Stimulated activated CD8-positive, alpha-beta memory T cell treated with anti-CD3 and anti-CD28 coated beads, Interleukin-7, amount 100 ng/mL, for 1 hour (primary cell): ENCODE measurements at places on chromosomes 16 and 17.

- DNase-seq, result no peak
Measured at GRCh38 chr16:57991551-57992059, 8.9 kb downstream of the ZNF319 start.

DNA sequence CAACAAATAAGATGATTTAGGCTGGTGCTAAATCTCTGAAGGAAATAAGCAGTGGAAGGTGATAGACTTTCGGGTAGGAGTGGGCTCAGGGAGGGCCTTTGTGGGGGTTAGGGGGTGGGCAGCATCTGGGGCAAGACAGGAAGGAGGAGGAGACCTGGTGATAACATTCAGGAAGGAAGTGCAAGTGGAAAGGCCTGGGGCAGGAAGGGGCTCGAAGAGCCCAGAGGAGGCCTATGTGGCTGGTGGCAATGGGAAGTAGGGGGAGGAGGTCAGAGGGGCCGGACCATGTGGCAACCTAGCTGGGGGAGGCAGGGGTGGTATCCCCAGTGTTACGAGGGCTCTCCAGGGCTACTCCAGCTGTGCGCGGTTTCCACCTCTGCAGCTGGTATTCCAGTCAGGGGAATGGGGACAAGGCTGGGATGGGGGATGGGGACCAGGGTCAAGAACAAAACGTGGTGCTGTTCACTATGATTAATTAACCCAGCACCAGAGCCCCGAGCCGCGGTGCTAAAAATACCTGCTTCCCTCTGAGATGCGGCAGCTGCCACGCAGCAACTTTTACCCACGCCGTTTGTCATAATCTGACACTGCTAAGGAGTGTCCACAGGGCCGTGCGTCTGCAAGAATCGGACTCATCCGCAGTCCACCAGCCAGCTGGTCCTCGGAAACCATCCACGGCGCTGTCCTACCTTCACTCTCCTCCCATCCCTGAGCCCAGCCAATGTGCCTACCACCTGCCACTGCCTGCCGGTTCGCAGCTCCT is 5.2 kb upstream of the CCDC182 start:
- DNase-seq, result no peak

DNA sequence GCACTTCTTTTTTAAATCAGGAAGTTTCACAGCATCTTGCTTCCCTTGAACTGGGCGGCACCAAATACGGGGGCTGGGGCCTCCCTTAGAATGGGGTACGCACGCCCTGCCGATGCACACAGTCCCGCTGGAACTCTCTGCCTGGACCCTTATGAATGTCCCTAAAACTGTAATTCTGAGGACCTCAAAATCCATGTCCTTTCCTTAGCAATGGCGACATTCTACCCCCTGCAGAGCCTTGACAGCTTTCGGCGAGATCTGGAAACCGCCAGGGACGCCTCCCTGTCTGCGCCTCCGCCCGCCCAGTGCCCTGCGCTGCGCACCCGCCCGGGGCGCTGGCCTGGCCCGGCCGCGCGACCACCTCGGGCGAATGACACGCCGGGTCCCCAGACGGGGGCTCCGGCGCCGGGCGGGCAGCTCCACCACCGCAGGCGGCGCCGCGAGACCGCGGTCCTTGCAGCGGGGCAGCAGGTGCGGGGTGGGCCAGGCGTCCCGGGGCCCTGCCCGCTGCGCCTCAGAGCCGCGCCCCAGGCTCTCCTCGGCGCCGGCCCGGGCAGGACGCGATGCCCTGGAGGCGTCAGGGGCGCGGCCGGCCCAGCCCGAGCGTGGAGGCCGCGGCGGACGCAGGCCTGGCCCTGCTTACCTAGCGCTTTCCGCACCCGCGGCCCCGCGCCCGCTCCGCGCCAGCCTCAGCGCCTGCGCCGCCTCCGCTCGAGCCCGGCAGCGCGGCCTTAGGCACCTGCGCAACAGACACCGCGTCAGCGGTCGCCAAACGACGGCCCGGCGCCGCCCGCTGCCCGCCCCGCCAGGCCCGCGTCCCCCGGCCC is 548 bp downstream of the HAGH start:
- DNase-seq, result peak; percentile 34

GRCh38 chr16:16865374-16865773 is 486.4 kb downstream of the NPIPA7 start:
- DNase-seq, result no peak

- no peak for DNase-seq
Measured at GRCh38 chr16:30381291-30382041, 895 bp downstream of the SEPTIN1 start.

- DNase-seq, result no peak
Measured at GRCh38 chr17:50129728-50130558, at the start of gene SAMD14. SAMD14 (minus strand) TSS chr17:50130160; CDS start chr17:50124959, 5,201 bp downstream.

GRCh38 chr16:66574531-66574930 is 4.7 kb upstream of the CMTM2 start:
- DNase-seq, result no peak

GRCh38 chr16:1221628-1222552 is 3.2 kb downstream of the TPSG1 start:
- DNase-seq, result no peak

DNA sequence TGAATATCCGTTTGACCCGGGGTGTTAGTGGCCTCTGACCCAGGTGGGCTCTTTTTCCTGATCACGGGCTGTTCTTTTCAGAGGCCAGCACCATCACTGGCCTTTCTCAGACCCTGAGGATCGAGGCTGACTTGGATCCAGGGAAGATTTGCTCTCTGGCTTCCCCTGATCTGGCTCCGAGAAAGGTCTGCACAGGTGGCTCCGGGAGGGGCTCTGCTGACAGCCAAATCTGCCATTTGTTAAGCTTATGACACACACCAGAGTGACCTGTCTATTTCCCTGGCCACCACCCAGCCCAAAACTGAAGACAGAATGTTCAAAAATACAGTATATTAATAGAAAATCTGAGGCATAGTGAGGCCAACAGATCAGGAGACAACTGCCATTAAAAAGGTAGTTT is 221.8 kb upstream of the TNRC6C start:
- no peak for DNase-seq

GRCh38 chr17:57905875-57906455 is 49.2 kb downstream of the CUEDC1 start:
- DNase-seq, result no peak

DNA sequence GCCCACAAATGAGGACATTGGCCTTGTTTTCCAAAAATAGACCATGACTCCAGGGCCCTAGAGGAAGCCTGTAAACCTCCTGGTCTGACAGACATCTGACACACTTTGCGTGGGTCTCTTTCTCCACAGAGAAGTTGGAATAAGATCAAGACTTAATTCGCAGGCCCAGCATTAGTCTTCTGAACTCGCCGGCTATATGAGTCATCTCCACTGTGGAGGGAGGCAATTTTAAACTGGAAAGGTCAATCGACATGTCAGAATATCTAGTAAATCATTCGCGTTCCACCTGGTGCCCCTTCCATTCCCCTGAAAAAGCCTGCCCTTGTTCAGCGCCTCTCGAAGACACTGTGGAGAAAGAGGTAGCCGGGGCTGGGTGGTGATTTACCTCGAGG is 140.1 kb downstream of the CLEC16A start:
- DNase-seq, result no peak

DNA sequence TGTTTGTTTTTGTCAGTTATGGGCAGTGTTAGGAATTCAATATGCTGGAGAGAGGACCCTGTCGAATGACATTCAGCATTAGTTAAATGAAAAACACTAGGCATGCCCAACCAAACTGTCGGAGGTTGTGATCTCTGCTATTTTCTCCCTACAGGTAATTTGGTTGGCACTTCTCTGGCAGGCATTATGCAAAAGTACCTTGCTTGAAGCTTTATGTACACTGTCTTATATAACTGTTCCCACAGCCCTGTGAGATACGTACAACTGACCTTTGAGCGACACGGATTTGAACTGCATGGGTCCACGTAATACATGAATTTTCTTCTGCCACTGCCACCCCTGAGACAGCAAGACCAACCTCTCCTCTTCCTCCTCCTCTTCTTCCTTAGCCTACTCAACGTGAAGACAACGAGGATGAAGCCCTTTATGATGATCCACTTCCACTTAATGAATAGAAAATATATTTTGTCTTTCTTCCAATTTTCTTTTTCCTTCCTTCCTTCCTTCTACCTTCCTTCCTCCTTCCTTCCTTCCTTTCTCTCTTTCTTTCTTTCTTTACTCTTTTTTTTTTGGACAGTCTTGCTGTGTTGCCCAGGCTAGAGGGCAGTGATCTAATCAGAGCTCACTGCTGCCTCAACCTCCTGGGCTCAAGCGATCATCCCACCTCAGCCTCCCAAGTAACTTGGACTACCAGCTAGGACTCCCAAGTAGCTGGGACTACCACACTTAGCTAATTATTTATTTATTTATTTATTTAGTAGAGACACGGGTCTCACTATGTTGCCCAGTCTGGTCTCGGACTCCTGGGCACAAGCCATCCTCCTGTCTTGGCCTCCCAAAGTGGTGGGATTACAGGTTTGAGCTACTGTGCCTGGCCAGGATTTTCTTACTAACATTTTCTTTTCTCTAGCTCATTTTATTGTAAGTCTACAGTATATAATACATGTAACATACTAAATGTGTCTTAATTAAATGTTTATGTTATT is 77.3 kb downstream of the WIPI1 start:
- no peak for DNase-seq

- no peak for DNase-seq
Measured at GRCh38 chr17:53628011-53628410, 194.7 kb upstream of the KIF2B start.

DNA sequence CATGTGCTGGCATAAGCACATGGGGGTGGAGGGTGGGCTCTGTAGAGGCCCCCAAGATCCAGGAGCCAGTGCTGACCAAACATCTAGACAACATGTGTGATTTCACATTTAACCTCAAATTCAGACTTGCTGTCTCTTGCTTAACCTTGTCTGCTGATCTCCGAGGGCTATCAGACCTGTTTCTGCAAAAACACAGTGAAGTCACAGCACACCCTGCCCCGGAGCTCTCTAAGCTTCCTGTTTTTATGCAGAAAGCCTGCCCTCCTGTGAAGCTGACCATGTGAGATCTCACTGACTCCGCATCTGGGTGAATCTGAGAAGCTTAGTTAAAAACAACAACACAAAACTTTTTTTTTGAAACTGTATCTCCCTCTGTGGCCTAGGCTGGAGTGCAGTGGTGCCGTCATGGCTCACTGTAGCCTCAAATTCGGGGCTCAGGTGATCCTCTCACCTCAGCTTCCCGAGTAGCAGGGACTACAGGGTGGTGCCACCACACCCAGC is 6.6 kb upstream of the DPEP2 start:
- DNase-seq, result no peak

- no peak for DNase-seq
Measured at GRCh38 chr17:47221154-47221553, 12.0 kb downstream of the MYL4 start.

- no peak for DNase-seq
Measured at GRCh38 chr16:79734721-79735120, 134.2 kb upstream of the MAF start.

GRCh38 chr17:75848523-75849278 is 4.5 kb upstream of the UNC13D start:
- DNase-seq, result peak; percentile 53
